Globus pallidus (tissue), 1 donor: ENCODE measurements at places on chromosomes 3 and 15.

DNA sequence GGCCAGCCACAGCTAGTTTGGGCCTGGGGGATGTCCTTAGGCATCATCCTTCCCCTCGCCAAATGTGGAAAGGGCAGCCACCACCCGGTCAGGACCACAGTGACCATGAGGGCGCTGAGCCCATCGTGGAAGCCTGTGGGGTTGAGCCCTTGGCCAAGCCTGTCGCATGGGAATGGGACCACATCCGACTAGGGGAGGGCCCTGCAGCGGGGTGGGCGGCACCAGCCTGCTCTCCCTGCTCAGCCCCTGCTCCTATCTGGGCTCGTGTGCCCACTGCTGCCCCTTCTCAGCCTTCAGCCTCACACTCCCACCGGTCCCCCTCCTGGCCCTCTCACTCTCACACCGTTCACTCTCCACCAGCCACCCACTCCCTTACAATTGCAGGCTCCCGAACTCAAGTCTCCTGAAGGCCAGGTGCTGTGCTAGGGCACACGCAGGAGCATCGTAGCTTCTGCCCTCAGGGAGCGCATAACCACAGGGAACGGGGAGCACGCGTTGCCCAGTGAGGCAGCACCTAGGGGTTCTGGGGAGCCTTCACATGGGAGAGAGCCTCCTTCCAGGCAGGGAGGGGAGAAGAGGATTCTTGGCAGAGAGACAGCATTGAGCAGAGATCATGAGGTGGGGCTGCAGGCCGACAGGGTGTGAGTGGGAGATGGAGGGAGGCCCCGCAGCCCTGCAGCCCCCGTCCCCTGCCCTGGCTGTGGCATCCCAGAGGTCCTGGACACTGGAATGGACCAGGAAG is 26.1 kb downstream of the LOXL1 start:
- DNase-seq: no peak

GRCh38 chr15:49438962-49439631 is 16.1 kb downstream of the FGF7 start:
- peak; percentile 42 for DNase-seq

- no peak for DNase-seq
These were observed 16.2 kb downstream of the GALNT15 start for GRCh38 chr3:16190704-16191103.

- no peak for DNase-seq
These were observed 286.9 kb downstream of the UACA start for GRCh38 chr15:70476441-70476840.

DNA sequence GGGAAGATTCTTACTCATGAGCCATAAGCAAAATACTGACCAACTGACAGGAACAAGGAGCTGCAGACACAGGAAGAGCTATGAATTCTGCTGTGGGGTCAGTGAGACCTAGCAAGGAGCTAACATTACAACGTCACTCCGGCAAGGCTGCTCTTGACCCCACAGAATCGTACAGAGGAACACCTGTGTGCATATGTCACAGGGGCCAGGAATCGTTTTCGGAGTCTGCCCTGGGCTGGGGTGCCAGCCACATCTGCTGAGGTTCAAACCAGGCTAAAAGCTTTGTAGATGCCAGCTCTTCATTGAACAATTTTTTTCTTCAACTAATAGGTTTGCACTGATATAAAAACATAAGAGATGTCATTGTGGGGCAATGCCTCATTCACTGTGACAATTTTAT is 82.6 kb downstream of the LRRK1 start:
- DNase-seq: no peak
